Stimulated activated CD4-positive, alpha-beta T cell treated with anti-CD3 and anti-CD28 coated beads, TNF-alpha, amount 100 ng/mL, for 24 hours (primary cell): ENCODE measurements at places on chromosomes 2 and 18.

DNA sequence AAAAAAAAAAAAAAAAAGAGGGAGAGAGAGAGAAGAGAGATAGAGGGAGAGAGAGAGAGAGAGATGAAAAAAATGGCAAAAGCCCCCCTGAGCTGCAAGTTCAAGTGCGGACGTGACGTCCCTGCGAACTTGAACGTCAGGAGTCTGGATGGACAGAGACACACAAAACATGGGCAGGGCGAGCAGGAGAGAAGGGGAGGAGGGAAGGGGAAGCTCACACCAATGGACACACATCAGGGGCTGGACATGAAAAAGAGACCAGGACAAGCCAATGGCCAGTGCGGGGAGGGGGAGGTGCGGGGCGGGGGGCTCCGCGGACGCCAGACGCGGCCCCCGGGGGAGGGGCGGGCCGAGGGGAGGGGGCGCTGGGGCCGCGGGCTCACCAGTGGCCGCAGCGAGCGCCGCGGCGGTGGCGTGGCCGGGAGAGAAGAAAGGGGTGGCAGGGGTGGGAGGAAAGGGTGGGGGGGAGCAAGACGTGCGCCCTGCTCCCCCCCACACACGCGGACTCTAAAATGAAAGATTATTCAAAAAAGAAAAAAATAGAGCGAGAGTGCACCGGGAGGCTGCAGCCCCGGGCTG lies at the start of gene BCL11A:
TSS of gene BCL11A (minus strand) at position 160 of the 579 bp plus-strand sequence. CDS start 384 bp downstream, outside the sequence.
- no peak for DNase-seq

DNA sequence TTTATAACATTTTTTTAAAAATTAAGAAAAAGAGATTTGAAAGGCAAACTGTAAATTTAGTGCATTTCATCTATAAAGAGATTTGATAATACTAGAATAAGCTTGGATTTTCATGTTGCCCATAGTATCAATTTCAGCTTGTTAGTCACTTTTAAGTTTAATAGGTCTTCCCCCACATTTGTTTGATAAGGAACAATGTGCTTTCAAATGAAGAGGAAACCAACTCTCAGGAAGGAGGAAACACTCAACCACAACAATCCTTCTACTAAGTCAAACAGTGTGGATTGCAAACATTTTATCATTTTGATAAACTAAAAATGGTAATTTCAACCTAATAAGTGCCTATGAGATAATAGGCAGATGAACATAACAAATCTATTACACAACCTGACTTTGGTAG lies 397.1 kb upstream of the CDH20 start:
- DNase-seq, result no peak

GRCh38 chr2:227509824-227510619 lies 38.1 kb downstream of the AGFG1 start:
- DNase-seq, result no peak

GRCh38 chr2:85452237-85452636 lies 33.7 kb downstream of the SH2D6 start:
- no peak for DNase-seq

DNA sequence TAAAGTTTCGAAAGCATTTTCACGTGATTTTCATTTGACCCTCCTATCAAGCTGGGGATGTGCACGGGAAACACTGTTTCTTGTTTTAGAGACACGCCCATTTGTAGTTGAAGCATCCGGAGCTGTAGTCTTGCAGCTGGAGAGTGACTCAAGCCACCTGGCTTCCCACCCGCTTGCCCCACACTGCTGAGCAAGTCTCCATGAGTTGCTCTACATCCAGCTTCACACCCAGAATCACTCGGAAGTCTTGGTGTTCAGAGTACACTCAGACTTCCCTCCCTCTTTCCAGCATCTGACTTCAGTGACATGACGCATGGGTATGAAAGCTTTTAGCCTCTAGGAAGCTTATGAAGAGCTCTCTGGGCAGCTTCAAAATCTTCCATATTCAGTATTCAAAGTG lies 262.4 kb downstream of the NBAS start:
- no peak for DNase-seq

DNA sequence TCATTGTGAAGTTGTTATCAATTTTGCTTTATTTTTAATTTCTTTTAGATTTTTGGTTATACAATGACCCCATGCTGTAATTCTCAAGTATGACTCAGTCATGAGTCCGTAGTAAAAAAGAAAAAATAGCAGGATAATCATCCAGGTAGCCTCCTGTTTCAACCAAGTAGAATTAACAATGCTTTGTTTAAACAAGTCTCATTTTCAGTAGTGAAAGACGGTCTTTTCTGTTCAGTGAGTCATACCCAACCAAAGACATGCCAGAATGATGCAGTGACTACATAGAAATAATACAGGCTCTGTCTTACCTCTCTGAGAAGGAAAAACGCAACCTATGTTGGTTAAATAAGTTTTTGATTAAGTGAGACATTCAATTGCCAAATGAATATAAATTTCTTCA lies 67.8 kb upstream of the DSC1 start:
- DNase-seq, result no peak

GRCh38 chr2:236718207-236718992 lies 148.8 kb downstream of the ACKR3 start:
- no peak for DNase-seq

DNA sequence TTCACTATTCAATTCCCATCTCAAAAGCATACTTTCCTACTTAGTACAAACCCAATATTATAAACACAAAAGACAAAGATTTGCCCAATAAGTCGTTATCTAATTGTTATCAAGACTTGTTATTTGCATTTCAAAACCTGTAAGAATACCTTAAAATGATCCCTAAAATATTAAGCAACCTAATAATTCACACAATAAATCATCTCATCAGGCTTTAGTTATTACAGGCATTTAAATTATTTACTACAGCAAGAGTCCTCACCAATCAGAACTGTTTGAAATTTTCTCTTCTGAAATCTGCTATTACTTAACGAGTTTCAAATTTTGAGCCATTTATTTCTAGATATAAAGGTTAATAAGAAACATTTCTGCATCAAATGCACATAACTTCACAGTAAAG lies 1.6 kb downstream of the CCDC88A start:
- DNase-seq, result no peak

DNA sequence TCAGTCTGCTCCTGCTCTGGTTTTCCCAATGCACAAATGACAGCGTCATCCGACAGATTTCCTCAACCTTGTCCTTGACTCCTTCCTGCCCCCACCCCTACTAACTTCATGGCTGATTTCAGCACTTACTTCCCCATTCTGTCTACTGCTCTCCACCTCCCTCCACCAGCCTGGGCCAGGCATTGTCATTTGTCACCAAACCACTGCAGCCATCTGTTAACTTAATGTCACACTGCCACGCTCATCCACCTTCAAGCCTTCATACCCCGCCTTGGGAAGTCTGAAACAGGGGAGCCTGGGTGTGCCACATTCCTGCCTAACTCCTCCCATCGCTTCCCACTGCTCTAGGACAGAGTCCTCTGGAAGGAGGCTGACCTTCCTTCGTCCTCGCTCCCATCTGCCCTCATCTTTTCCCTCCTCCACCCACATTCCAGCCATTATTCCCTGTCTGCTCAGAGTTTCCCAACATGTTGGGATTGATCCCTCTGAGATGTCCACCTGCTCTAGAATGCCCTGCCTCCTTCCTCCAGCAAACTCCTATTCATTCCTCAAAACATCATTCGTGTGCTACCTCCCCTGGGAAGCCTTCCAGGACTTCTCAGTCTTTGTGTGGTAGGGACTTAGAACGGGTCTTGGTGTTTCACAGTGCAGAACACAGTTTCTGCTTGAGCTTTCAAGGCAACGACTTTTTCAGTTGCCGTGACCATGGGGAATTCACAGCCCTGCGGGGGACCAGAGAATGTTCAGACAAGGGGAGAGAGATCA lies 42.2 kb upstream of the SMAD7 start:
- DNase-seq, result no peak

GRCh38 chr2:241317391-241317790 lies 1.7 kb downstream of the SEPTIN2 start:
- no peak for DNase-seq

DNA sequence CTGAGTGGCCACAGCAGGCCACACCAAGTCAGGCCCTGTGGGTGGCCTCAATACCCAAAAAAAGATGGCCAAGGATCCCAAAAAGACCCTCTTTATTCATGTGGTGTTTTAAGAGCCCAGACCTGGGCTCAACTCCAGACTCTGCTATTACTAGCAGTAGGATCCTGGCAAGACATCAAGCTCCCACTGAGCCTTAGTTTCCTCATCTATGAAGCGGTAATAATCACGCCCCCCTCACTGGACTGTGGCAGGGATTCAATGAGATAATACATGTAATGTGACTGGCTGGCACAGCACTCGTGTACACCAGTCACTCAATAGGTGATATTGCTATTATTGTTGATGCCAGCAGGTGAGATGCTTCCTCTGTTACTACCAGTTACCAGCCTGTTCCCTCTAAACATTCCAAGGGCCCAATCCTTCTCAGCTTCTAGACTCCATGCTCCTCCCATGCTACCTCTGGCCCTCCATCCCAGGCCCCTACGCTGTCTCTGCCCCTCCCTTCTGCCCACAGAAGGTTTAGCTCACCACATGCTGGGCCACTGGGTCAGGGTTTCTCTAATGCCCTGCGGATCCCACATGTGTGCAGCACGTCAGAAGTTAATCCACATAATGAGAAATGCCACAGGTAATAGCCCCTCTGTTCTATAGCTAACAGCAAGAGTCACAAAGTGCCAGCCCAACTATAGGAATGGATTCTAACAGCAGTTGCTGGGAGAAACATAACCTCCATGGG lies 51.2 kb downstream of the SLC4A5 start:
- DNase-seq, result no peak

DNA sequence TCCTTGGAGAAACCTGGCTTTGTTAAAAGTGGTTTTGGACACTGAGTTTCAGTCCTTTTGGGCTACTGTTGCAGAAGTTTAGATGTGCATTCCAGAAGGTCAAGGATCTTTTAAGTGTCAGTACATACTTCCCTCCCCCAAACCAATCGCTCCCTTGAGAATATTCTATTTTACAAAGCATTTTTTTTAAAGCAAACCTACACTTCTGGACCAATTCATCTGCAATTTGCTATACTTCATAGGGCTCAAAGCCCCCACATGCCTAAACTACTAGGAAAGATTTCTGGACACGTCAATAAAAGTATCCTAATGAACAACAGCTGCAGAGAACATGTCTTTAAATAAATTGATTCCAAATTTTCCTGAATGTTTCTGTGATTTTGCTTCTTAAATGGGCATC lies 157.6 kb downstream of the RDH14 start:
- no peak for DNase-seq

DNA sequence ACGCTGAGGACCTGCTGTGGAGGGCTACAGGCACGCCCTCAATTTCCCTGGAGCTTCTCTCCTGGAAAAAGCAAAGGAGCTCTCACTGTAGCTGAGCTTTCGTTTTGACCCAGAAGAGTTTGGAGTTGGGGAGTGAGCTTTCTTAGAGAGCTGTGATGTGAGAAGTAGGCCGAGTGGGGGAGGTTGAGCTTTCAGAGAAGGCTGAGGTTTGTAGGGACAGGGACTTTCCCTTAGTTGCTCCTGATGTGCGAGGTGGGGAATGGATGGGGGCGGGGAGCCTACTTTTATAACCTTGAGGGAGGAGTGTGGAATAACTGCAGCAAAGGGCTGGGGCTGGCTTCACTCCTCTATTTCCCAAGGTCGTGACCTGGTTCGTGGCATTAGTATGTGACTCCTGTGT lies 47.1 kb downstream of the ZNF532 start:
- no peak for DNase-seq

GRCh38 chr2:44906972-44907371 lies 34.5 kb upstream of the SIX3 start:
- no peak for DNase-seq

GRCh38 chr2:120948662-120949011 lies 213.0 kb downstream of the GLI2 start:
- no peak for DNase-seq

DNA sequence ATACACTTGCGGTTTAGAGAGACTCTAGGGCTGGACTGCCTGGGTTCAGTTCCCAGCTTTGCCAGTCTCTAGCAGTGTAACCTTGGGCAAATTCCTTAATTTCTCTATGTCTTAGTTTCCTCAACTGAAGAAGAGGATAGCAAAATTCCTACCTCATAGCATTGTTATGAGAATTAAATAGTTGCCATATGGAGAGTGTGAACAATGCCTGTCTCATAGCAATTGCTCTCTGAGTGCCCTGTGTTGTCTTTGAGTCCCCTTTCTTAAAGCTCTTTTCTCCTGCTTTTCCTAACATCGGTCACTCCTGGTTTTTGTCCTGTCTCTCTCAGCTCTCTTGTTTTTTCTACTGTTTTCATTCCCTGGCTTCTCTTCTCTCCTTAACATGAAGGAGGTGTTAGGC lies 116.8 kb upstream of the ALPP start:
- DNase-seq, result no peak

GRCh38 chr18:69282371-69282770 lies 118.3 kb upstream of the DOK6 start:
- DNase-seq, result no peak

DNA sequence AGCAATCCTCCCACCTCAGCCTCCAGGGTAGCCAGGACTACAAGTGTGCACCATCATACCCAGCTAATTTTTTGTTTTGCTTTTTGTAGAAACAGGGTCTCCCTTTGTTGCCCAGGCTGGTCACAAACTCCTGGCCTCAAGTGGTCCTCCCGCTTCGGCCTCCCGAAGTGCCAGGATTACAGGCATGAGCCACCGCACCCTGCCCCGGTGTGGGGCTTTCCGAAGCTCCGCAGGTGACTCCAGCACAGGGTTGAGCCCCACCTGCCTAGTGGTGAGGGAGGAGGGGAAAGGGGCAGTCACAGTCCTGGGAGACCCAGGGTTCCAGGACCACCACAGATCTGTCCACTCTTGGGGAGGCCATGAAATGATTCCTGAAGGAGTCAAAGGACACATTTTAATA lies 5.2 kb downstream of the PRLH start:
- no peak for DNase-seq

DNA sequence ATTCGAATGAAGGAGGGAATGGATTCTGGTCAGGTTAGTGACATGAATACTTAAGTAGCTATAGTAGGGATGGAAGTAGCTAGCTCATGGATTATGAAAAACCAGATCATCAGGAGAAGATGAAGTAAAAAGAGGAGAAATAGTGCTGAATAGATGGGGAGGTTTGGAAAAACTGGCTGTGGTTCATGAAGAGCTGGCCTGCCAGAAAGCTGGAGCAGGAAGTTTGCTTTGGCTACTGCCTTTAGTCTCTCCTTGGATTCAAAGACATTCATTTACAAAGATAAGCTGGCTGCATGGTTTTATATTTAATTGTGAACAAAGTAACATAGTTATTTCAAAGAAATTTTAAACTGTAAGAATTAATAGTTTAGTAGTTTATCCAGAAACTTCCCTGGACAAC lies 567.0 kb downstream of the RIT2 start:
- DNase-seq, result no peak

- DNase-seq, result no peak
Measured at GRCh38 chr2:121717529-121717928, 19.1 kb downstream of the NIFK start.

GRCh38 chr2:71784734-71785511 lies 331.6 kb downstream of the DYSF start:
- no peak for DNase-seq
